Uterus (tissue), 4 donors: ENCODE measurements at places on chromosomes 5 and 9.

DNA sequence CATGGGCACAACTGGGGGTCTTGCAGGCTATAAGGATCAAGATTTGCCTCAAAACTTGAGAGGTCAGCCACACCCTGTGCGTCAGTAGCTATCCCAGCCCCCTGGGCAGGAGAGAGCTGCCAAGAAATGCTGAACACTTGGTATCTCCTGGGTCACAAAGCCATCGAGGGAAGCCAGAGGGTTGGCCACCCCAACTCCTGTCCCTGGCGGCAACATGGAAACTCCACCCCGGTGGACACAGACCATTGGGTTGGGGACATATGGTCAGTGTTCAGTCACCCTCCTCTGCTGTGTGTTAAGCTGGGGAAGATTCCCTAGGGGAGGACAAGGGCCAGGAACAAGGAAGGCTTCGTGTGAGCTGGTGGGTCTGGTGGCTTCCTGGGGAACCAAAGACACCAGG is 140.6 kb downstream of the C5orf15 start:
- DNase-seq: no peak

- no peak for DNase-seq
Measured at GRCh38 chr9:129875687-129876395, 40.6 kb downstream of the USP20 start.

- DNase-seq: no peak
Measured at GRCh38 chr5:93243481-93243880, 337.5 kb downstream of the NR2F1-AS1 start.

DNA sequence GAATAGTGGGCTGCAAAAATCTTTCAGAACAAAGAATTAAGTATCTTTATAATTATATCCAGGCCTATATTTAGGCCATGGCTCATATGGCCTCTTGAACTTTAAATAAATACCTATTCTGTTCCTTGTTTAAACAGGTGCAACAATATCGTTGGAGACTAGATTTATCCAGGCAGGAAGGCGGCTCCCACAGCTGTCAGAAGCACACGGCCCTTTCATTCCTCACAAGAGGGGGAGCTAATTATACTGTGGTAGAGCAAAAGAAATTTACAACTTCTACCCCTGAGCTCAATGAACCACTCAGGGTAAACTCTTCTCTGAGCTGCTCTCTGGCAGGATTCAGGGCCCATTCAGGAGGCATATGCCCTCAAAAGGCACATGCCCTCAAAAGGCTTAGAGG is 31.3 kb downstream of the TMEM174 start:
- no peak for DNase-seq

GRCh38 chr5:38497946-38498345 is 58.5 kb downstream of the LIFR start:
- no peak for DNase-seq

DNA sequence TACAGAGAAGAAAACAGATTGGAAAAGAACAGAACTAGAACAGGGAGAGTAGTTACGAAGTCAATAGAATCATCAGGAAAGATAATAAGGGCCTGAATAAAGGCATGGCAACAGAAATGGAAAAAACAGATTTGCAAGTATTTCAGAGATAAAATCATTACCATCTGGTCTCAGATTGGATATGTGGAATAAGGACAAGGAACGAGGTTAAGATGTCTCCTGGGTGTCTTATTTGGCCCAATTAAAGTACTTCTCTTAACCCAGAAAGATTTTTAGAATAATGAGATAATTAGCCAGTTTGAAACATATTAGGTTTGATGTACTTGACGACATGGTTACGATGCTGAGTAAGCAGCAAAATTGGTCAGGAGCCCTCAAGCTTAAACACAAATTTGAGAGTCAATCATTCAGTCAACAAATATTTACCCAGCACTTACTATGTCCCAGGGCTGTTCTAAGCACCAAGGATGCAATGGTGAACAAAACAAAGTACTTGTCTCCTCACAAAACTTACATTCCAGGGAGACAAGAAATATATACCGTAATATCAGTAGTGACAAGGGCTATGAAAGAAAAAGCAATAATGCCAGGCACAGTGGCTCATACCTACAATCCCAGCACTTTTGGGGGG is 18.3 kb downstream of the RICTOR start:
- DNase-seq: no peak

- DNase-seq: no peak
Measured at GRCh38 chr9:2082772-2083171, 67.6 kb downstream of the SMARCA2 start.

GRCh38 chr5:107826311-107827000 is 155.7 kb upstream of the EFNA5 start:
- DNase-seq: no peak

GRCh38 chr9:14532456-14533115 is 160.6 kb downstream of the ZDHHC21 start:
- no peak for DNase-seq

GRCh38 chr9:77016121-77016525 is 3.3 kb upstream of the FOXB2 start:
- DNase-seq: no peak

- no peak for DNase-seq
Measured at GRCh38 chr5:143800715-143801114, 11.2 kb upstream of the HMHB1 start.

- no peak for DNase-seq
Measured at GRCh38 chr9:121999556-121999955, 93.6 kb downstream of the TTLL11 start.

DNA sequence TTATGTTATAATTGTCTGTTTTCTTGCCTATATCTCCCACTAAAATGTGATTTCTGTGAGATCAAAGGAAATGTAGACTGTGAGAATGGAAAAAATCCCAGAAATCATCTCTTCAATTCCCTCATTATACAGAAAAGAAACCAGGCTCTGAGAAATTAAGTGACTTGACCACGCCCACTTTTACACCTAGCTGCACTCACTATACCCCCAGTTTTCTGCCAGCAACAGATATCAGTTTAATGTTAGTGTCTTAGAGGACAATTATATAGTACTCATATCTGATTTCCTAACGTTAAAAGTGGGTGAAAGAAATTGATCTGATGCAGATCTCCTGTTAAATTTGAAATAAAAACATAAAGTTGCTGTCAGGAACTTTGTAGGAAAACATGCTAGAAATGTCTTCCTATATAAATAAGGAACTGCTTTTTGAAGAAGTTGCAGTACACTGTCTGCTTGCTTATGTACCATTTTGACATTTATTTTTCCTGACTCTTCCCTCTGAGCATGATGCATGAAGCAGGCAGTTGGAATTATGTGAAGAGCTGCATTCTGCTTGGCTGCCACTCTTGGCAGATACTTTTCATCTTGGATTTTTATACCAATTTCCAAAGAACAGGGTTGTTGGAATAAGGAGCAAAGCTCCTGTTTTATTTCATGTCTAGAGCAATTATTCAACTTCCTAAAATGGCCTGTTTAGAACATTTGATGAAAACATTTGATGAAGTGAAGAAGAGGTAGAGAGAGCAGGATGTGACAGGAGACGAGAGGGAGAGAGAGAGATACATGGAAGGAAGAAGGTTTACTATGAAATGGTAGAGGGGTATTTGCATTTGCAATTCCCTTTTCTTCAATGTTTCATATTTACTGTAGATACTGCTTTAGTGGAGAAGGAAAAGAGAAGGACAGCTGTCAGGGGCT is 57.3 kb upstream of the RICTOR start:
- no peak for DNase-seq

DNA sequence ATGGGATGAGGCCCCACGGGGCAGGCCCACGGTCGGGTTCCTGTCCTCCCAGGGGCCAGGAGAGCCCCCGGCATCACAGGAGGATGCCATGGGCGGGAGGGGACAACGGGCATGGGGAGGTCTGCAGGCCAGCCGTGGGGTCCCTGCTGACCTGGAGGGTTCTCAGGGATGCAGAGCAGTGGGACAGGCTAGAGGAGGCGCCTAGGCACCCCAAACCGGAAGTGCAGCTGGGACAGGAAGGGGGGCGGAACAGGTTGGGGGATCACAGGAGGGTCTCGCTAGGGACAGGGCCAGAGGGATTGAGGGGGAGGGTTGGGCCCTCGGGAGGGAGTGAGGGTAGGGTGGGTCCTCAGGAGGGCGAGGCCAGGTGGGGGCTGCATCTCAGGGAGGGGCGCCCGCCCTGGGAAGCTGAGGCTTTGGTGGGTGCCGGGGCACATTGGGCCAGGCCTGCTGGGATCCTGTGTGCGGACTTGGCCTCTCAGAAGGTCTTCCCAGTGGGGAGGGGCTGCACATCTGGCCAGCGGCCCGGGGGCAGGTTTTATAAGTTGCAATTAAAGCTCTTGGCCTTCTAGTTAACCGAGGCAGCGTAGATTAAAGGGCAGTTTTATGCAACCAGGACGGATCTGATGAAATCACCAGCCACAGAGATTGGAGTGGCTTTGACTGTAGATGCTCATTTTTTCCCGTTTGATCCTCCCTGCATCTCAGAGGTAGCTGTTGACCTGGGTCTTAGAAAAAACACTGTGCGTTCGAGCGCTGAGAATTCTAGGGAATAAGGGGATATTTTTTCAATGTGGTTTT is 20.1 kb downstream of the NKD2 start:
- DNase-seq: no peak

- no peak for DNase-seq
Measured at GRCh38 chr9:136764301-136764891, at the start of gene LCN15. Gene LCN15 (minus strand): TSS chr9:136764518. CDS start chr9:136764488, 30 bp downstream.

DNA sequence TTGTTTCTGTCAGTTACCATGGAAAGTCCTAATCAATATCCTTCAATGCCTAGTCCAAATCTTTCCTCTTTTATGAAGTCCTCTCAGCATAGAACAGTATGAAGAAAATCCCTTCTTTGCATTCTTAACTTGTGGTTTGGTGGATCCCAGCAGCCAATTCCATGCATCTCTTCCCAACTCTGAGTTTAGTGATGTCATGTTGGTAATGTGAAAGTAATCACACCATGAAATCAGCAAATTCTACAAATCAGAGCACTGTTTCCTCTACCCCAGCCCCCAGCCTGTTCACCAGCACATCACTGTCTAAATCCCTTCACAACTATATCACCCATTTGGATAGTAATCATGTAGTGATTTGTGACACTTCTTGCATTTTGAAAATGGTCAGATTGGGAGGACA is 4.7 kb upstream of the C1QTNF2 start:
- no peak for DNase-seq

DNA sequence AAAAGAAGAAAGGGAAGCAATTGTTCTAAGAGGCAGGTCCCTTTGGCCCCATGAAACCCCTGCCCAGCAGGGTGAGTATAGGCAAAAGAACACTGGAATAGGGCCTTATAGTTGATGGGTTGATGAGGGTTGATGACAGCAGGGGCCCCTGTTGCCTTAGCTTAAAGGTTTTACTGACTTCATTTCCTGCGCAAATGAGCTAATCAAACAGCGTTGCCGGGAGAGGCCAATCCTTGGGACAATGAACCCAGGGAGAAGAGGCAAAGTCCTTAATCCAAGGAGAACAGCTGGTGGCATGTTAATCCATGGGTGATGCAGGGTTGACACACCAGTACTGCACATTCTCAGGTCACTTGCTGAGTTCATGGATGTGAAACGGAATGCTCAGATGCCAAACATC is 22.0 kb upstream of the EPB41L4B start:
- DNase-seq: no peak

DNA sequence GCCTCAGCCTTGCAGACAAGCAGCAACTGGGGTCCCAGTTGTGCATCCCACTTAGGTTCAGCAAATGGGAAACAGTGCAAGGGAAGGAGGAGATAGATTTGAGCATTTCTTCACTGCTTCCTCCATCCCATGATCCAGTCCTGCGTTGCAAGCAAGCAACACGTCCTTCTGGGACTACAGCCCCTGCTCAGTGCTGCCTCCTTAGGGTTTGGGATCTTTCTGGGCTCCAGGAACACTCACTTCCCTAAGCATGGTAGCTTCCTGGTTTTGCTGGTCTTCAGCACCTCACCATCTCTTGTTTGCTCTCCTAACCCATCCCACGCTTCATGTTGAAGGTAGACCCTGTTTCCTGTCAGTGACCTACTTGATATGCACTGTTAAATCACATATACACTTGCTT is 444.7 kb downstream of the MED10 start:
- no peak for DNase-seq

- DNase-seq: no peak
Measured at GRCh38 chr5:123845356-123846100, 333.6 kb downstream of the CSNK1G3 start.

DNA sequence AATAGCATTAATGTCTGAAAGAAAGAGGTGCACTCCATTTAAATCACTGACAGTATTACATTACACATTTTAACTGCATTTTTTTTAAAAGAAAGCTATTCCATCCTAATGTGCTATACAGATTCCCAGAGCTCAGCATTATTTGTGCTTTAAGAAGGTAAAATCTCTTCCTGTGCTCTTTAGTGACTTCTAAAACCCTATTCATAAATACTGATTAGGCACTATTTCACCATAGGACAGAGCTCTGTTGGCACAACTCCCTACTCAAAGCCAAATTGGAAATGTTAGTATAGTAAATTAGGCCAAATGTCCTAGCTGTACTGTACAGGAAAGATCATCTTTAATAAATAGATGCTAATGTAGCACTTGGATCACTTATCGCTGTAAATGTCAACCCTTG is 262.5 kb downstream of the TUSC1 start:
- DNase-seq: no peak

- no peak for DNase-seq
Measured at GRCh38 chr5:104513640-104514072, 951.1 kb upstream of the NUDT12 start.

DNA sequence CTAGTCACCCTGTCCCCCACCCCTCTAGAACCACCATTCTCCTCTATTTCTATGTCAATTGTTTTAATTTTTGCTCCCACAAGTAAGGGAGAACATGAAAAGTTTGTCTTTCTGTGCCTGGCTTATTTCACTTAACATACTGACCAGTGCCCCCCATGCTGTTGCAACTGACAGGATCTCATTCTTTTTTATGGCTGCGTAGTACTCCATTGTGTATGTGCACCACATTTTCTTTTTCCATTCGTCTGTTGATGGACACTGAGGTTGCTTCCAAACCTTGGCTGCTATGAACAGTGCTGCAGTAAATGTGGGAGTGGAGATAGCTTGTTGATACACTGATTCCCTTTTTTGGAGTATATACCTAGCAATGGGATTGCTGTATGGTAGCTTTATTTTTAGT is 7.4 kb upstream of the TERT start:
- DNase-seq: no peak

DNA sequence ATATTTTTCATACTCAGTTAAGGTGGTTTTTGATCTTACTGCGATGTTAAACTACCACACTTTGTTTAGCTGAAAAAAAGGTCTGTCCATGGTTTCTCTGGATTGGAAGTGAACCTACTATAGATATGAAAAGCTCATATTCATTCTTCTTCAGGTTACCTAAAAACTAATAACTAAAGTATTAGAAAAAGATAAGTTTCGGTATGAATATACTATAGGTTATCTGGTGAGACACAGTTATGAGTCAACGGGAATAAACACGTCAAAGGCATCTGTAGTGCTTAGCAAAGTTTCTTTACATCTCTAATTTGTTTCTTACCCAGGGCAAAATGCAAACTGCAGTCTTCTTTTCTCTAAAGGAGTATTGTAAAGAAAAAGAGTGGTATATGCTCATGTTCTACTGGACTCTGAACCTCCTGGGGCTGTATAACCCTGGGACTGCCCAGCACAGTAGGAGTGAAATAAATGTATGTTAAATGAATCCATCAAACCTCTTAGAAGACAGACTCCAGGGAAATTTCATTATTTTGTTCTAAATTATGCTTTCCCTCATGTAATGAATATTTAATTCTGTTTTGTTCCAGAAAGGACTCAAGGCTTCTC is 521.9 kb downstream of the PDE4D start:
- no peak for DNase-seq
